Activated CD8-positive, alpha-beta T cell treated with anti-CD3 and anti-CD28 coated beads for 36 hours (primary cell): ENCODE measurements at places on chromosomes 2 and 18. TPM values are rescaled to one million over a fixed set of nuclear protein-coding genes. Genes with fewer than 3 reads are reported as not detected.
A peak's percentile ranks its signal among the peaks of the same experiment; 100 is the strongest.

GRCh38 chr2:74001781-74002504 lies 17.2 kb downstream of the TET3 start:
- DNase-seq, result no peak

CNDP1 gene
- not detected for total RNA-seq

DNA sequence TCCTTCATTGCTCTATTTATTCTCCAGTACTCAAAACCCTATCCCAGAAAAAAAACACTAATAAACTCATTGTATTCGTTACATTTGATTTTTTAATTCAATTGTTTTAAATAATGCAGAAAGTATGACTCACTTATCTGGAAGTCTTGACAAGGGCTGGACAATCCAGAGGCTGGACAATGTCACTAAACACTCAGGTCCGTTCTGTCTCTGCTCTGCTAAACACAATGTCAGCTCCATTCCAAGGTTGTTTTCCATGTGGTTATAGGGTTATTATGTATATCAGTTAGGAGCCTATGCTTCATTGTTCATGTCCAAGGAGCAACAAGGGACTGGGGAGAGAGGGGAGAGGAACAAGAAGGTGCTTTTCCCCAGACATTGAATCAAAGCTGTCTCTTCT lies 125.5 kb downstream of the IRS1 start:
- DNase-seq, result no peak

DNA sequence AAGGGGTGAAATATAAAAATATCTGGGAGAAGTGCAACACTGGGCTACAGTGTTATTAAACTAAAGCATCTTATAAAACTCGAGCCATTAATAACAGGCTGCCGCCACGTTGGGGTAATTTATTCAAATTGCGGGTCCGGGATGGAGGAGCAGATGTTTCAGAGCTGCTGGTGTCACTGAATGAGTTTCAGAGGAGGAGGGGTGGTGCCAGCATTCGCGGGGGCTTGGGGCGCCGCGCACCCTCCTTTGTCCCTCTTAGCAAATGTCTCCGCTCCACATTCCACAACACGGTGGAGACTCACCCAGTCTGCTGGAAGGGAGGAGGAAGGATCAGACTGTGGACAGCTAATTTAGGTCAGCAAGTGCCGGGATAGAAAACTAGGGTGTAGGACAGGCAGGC lies 260.5 kb downstream of the CELF4 start:
- no peak for DNase-seq

VWC2L gene
- total RNA-seq, result not detected

DNA sequence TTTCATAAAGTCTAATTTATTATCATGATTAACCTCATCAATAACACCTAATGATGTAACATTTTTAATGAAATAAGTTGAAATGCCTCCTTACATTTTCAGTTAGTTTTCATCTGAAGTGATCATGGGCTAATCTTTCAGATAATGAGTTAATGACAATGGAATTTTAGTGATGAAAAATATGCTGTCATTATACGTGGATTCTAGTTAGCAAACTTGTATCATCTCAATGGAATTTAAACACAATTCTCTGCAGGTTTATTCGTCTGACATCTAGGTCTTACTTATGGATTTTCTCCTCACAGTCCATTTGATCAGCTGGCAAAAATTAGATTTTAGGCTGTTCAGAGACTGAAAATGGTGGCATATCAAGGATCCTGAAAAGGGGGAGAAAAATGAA lies 885.0 kb downstream of the SLC4A3 start:
- DNase-seq, result no peak

NDC80 gene
- 81.3 TPM for total RNA-seq

RESP18 gene
- not detected for total RNA-seq

KCNJ3 gene
- not detected for total RNA-seq

HOXD12 gene
- not detected for total RNA-seq

GRCh38 chr2:181117206-181117925 lies 137.0 kb downstream of the UBE2E3 start:
- no peak for DNase-seq

DNA sequence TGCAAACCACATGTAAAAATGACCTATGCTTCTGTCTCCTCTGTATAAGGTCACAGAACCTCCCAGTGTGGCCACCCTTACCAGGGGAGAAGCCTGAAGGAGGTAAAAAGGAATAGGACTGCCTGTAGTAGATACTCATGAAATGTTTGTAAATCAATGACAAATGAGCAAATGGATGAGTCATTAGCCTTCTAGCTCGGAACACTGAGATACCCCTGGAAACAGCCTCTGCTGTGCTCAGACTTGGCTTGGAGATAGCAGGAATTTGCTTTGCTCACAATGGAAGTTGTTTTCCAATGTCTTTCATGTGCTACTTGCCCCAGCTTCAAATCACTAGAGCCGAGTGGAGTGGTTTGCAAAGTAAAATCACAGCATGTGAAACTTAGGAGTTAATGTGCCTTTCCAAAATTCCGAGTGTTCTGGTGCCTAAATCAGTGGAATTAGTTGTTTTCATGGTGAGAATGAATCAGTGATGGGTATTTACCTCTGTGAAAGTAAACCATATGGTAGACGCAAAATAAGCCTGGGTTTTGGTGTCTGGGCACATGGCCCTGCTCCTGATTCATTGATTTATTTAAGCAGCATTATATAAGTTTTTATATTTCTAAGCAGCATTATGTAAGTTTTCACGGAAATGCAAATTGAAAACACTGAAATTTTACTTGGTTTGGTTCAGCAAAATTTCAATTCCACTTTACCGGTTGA lies 154.0 kb upstream of the MAP3K20 start:
- no peak for DNase-seq

DNA sequence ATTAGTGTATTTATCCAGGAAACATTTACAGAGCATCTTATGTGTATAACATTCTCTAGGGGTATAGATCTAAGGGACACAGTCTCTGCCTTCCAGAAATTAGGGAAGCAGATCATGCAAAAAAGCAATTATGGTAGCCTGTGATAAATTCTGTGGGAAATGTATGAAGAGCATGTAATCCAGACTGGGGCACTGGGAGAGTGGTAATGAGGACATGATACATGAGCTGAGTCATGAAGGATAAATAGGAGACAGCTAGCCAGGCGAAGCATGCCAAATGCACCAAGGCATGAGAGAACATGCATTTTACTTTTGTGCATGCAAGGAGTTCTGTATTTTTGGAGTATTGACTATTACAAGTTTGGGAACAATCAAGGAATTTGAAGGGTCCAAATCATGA lies 8.9 kb upstream of the RPRM start:
- no peak for DNase-seq

DNA sequence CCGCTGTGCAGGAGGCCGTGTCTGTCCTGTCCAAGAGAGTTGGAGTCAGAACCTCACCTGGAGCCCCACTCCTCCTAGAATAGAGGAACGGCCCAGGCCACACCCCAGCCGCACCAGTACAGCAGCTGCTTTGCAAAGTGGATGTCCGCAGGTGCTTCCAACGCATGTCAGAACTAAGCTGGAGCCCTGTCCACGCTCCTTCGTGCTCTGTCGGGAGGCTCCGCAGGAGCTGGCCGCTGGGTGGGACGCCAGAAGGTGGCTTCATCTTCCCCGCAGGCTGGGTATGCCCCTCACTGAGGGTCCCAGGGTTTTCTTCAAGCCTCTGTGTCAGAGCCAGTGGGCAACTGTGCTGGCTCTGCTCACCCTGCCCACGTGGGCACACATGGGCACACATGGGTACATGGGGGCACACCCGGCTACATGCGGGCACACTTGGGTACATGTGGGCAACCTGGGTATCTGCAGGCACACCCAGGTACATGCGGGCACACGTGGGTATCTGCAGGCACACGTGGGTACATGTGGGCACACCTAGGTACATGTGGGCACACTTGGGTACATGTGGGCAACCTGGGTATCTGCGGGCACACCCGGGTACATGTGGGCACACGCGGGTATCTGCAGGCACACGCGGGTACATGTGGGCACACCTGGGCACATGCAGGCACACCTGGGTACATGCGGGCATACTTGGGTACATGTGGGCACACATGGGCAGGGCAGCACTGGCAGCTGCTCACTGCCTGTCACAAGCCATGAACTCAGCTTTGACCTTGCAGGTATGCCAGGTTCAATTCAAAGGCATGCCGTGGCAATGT lies 67.1 kb upstream of the CTDP1 start:
- no peak for DNase-seq

GAREM2 gene
- total RNA-seq, result 2.7 TPM

DNA sequence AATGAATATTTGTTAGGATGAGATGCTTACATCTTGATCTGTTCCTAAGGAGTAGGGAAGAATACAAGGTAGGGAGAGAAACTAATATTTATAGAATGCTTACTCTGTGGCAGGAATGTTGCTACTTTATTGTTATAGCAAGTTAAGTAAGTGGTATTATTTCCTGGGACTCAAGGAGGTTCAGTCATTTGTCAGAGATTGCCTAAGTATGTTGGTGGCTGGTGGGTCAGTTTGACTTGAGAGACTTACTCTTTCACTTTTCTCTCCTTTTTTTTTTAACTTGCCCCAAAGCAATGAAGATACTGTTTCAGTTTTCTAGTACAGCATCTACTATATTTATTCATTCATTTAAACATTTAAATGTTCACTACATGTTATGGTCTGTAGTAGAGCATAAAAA lies 209.2 kb upstream of the STON1 start:
- no peak for DNase-seq

PRSS56 gene
- not detected for total RNA-seq

- DNase-seq, result no peak
Observed at GRCh38 chr2:236863729-236864126, 222.0 kb upstream of the COPS8 start.

DNA sequence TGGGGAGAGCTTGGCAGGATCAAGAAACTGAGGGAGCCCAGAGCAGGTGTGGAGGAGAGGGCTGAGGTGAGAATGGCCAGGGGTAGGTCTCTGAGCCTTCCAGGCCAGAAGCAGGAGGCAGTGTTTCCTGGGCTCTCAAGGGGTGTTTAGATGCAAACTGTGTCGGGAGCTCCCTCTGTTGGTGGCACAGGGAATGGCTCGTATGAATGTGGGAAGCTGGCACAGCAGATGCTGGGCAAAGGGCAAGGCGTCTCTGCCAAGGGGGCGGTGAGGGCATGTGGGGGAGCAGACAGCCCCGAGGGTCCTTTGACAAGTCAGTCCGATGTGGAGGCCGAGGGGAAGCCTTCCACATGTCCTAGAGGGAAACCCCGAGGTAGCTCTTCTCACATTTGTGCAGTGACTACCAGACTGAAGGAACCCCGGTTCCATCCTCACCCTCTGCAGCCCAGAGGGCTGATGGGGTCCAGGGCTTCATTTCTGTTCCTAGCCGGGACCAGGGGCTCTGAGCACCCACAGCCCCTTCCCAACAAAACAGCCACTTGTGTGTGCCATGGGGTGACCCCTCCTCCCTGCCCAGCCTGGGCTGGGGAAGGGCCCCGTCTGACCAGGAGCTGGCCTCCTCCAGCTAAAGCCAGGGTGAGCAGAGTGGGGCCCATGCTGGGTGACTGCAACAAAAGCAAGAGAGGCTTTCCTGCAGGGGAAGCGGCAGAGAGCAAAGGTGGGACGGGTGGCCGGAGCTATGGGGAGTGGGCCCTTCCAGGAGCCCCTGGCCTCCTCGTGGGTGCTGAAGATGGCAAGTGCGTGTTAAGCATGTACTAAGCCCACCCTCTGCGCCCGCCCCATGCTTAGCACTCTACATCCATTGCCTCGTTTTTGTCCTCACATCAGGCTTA lies 103.4 kb downstream of the SEPTIN10 start:
- DNase-seq, result peak; percentile 90

- no peak for DNase-seq
Observed at GRCh38 chr2:145687442-145688134, 1167.7 kb upstream of the ZEB2 start.

ZEB2 gene
- 13.5 TPM for total RNA-seq

DNA sequence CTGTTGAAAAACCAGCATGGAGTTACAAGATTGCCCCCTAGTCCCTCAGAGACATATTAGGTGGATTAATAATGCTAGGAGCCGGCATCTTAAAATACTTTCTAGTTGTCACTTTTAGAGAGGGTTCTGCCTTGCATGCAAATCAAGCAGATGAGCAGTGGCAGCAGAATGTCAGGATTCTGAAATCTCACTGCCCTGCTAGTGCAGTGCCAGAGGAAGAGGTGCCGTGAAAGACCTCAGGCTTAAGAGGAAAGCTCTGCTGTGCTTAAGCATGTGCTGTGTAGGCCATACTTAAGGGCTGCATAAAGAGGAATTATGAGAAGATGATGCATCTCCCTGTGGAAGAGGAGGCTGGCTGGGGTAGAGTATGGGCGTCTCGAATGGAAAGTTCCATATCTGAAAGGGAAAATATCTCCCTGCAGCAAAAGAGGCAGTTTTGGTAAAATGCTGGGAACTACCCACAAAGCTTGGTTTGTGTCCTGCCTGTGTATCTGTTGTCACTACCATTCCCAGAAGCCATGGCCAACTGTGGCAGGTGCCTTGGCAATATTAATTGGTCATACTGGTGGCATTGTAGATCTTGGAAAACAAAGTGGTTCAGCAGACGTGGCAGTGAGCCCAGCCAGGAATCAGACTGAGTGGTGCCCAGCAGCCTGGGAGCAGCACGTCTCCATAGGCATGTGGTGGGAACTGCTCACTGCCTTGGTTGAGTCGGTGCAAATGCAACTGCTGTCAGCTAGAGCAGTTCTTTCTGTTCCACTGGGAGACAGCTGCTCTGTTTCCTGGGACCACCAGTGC lies 131.9 kb downstream of the EVA1A start:
- no peak for DNase-seq
